T-helper 9 cell (primary cell): ENCODE measurements at places on chromosomes 4 and X.

DNA sequence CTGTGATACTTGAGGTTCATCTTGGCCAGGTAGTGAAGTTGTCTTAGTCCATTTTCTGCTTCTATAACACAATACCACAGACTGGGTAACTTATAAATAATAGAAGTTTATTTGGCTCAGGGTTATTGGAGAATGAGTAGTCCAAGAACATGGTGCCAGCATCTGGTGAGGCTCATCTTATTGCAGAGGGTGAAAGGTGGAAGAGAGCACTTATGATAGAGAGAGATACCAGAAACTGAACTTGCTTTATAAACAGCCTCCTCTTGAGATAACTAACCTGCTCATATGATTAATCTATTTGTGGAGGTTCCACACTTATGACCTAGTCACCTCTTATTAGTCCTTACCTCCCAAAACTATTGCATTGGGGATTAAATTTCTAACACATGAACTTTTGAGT lies 1.6 kb downstream of the C4orf51 start:
- DNase-seq = no peak

DNA sequence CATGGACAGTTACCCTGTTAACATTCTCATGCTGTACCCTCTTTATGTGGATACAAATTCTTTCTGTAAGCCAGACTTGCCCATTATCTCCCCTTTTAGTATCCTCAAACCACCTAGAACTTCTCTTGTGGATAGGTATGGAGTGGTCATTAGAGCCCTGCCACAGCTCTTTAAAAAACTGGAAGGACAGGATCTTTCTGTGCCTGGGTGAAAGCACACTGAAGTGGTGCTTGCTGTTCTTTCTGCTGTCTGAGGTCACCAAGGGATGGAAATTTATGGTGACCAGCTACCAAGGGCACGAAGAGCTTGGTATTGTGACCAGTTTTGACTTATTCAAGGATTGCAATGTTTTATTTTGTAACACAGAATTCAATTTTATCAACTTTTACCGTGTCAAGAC lies 344.2 kb downstream of the CBLL2 start:
- no peak for DNase-seq

DNA sequence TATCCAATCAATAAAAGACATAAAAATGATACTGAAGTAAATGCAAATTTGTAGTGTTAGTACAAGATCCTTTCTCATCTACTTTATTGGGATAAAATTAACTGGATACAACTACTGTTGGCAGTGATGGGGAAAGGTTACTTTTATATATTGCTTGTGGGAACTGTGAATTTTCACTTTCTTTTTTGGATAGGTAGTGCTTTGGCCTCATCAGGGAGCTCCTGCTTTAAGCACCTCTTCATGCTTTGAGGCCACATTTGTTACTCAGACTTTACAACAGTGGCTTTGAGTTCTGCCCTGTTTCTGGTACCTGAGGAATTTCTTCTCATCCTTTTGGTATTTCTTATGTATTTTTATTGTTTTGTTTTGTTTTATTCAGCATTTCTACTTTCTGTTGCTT lies 316.8 kb upstream of the ZCCHC13 start:
- no peak for DNase-seq

DNA sequence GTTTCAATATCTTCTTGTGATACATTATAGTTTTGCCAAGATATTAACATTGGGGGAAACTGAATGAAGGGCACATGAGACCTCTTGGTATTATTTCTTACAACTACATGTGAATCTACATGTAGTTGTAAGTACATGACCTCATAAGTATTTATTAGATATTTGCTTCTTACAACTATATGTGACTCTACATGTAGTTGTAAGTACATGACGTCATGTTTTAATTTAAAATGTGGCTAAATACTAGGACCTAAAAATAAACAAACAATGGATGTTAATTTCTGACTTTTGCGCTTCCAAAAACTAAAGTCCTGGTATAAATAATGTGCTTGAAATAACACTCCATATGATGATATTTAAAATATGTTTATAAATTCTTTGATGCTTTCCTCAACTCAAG lies 190.2 kb downstream of the CBLL2 start:
- DNase-seq = no peak

DNA sequence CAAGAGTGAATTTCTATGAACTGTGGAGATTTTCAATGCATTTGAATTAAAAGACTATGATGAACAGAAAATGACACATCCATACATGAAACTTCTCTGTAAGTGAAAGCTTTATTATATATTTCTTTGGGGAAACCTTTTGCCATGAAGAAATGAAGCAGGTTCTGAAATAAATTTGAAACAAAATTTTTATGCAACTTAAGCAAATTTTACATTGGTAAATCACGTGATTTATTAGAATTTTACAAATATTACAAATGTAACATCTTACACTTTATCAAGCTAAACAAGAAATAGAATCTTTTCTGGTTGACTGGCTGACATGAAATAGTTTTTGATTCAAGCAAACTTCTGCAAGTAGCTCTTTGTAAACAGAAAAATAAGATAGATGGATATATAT lies 131.2 kb downstream of the IL1RAPL1 start:
- no peak for DNase-seq

DNA sequence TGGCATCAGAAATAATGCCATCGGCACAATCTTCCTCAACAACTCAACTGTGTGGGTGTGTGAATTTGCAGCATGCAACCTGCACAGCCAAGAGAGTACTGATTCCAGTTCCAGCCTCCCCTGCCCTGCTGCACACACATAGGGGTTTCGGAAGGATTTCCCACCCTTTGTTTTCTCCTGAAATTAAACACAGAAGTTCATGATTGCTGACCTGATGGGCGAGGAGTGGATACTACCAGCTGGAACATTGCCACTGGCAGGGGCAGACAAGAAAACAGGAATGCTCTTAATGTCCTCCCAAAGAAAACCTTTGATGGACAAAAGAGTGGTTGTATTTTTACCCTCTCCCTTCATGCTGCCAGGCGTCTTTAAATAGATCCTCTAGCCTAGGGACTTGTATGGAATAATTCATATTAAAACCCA lies 4.8 kb downstream of the NDP start:
- DNase-seq = no peak

DNA sequence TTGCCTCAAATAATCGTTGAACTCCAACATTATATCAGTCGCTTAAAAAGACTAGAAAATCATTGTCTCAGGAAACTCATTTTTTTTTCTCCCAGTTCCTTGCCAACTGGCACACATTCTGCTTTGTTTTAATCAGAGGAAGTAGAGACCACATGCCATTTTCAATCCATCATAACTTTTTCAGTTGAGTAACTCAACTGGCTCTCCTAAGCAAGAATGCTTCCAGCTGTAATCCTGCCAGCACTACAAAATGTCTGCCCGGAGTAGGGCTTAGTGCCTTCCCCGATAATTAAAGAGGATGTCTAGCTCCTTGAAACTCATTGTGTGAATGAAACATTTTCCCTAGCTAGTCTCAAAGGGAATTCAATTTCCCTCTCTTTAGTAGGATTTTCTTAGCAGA lies 33.0 kb downstream of the FREM3 start:
- DNase-seq = no peak

GRCh38 chr4:18025288-18025687 lies 3.7 kb upstream of the LCORL start:
- no peak for DNase-seq

DNA sequence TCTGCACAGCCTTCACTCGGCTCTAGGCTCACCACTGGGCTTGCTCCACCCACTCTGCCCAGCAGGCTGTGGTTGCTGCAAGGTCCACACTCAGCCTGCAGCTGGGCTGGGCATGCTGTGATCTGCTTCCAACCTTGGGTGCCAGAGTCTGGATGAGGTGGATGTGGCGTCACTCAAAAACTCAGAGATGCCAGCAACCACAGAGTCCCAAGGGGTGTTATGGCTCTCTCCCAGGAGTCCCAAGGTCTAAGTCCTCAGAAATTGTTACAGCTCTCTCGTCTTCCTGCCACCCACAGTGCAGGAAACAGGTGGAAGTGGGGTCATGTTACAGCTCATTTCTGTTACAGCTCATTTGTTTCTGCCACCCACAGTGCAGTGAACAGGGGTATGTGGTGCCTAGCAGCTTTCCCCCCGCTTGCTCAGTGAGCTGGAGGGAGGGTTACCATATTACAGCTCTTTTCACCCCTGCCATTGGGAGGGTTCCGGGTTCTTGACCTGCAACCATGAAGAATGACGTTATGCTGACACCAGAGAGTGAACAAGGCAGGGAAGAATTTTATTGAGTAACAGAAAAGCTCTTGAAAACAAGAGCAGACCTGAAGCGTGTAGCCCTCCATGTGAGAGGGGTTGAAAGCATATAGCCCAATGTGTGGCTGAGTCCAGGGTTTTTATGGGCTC lies 893.9 kb downstream of the PCDH7 start:
- no peak for DNase-seq

GRCh38 chrX:114508756-114509155 lies 75.1 kb upstream of the HTR2C start:
- no peak for DNase-seq

DNA sequence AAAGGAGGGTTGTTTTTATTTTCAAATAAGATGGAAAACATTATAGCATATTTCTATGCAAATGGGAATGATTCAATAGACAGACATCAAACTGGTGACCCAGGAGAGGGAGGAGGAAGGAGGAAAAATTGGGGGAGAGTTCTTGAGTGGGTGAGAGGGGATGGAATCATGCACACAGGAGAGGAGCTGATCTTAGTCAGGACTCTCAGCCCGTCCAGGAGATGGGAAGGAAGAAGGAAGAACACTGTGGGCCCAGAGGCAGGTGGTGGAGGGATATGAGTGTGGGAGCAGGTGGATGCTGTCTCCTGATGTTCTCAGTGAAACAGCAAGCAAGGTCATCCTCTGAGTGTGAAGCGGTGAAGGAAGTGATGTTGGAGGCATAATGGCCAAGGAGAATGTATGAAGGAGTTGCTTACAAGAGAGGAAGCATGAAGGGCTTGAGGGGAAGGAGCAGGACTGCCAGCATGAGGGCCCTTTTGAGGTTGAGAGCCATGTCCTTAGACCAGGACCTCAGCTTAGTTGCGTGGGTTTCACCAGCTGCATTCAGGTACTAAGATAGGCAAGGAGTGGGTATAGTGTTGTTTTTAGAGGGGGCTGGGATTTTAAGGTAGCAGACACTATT lies 161.7 kb upstream of the NAP1L5 start:
- DNase-seq = no peak

- no peak for DNase-seq
Observed at GRCh38 chrX:55796496-55796895, 78.9 kb downstream of the RRAGB start.

DNA sequence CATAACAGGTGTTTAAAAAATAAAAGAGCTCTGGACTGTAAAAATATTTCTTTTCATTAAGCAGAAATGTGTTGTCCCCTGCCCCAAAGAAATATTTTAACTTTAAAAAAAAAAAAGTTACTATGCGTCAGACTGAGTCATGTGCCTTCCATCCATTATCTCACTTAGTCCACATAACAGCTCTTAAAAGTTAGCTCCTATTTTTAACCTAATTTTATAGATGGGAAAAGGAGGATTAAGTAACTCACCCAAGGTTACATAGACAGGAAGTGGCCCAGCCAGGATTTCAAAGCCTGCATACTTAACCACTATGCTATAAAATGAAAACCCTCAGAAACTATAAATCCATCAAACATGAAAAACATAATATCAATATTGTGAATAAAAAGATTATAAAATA lies 97.7 kb downstream of the MANBA start:
- DNase-seq = no peak

DNA sequence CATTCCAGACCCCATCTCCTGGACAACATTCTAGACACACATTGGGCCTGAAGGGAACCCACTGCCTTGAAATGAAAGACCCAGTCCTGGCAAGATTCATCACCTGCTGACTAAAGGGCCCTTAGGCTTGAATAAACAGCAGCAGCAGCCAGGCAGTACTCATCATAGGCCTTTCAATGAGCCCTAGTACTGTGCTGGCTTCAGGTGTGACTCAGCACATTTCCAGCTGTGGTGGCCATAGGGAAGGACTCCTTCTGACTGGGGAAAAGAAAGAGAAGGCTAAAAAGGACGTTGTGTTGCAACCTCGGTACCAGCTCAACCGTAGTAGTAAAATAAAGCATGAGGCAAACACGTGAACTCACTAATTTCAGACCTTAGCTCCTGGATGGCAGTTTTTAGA lies 344.0 kb downstream of the ACTRT1 start:
- DNase-seq = no peak

- no peak for DNase-seq
Observed at GRCh38 chr4:147971116-147971515, 239.2 kb downstream of the ARHGAP10 start.

GRCh38 chr4:168643111-168643795 lies 146.4 kb downstream of the PALLD start:
- no peak for DNase-seq

GRCh38 chr4:138158746-138159297 lies 83.3 kb downstream of the SLC7A11 start:
- DNase-seq = no peak

GRCh38 chrX:129777218-129778030 lies 2.3 kb upstream of the SASH3 start:
- DNase-seq = peak; percentile 69

- no peak for DNase-seq
Observed at GRCh38 chr4:43837171-43837570, 611.4 kb downstream of the KCTD8 start.

DNA sequence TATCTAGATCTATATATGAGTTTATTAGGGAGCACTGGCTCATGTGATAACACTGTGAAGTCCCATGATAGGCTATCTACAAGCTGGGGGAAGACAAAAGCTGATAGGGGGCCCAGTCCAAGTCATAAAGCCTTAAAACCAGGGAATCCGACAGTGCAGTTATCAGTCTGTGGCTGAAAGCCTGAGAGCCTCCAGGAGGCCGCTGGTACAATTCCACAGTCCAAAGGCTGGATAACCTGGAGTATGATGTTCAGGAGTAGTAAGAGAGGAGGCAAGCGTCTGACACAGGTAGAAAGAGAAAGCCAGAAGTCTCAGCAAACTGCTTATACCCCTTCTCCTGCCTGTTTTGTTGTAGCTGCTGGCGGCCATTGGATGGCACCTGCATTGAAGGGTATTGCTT lies 177.6 kb upstream of the SPRY1 start:
- DNase-seq = no peak

DNA sequence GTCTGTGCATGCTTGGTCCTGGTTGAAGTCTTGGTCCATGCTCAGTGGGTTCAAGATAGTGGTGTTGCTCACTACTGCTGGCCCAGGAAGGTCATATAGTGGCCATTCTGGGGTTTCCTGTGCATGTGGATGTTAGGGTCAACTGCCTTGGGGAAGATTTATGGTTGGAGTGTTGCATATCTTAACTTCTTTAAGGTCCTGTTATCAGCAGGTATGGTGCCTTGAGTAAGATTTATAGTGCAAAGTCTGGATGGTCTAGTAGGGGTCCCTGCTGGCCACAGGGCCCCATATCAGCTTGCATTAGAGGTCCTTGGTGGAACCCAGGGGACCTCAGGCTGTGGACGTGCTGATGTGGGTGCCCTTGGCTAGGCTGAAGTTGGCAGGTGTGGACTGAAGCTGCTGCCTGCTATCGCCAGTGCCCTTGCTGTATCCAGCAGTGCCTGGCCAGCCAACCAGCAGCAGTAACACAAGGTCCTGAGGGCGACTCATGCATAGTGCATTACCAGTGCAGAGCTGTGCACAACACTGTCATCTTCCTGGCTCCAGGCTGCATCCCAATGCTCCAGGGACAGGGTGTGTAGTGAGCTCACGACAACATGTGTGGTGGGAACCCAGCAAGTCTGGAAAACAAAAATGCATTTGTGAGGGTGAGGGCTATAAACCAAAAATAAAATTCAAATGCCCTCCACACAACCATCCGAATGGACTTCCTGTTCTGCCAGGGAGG lies 61.0 kb downstream of the BEX3 start:
- no peak for DNase-seq

- DNase-seq = no peak
Observed at GRCh38 chr4:23889814-23890341, at the start of gene PPARGC1A. Gene PPARGC1A (minus strand): TSS chr4:23890047. CDS start chr4:23889957, 90 bp downstream.

- no peak for DNase-seq
Observed at GRCh38 chr4:1212546-1213335, 36.2 kb downstream of the CTBP1 start.

GRCh38 chrX:70422851-70423341 lies at the start of gene GDPD2:
Gene GDPD2 (plus strand): TSS chrX:70423314. CDS start chrX:70424985, 1,671 bp downstream.
- DNase-seq = no peak
